ENCODE measurements at places on chromosomes 2 and 18.

GRCh38 chr2:12882393-12882792 lies 165.7 kb downstream of the TRIB2 start:
- DNase-seq, result no peak

DNA sequence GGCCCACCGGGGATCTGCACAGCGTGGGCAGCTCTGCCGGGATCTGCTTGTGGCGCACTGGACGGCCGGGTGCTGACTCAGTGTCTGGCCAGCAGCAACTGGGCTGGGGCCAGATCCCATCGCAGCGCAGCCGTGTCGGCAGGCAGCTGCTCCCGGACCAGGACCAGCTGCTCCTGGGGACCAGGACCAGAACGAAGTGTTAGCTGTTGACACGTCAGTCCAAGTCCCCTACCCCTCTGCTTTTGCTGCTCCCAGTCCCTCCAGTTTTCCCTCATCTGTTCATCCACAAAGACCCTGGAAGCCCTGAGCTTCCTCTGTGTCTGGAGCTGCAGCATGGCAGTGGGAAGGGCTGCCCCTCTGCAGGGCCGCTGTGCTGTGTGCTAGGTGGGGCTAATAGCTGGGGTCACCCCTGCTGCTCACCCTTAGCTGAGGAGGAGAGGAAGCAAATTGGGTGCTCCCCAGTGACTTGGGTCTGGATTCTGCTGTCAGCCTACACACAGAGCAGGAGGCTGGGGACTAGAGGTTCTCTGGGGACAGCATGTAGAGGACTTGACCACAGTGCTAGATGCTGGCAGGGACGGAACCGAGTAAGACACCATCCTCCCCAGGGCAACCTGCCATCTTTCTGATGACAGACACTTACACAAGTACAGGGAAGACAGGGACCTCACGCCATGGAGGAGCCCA lies 16.9 kb upstream of the KIF1A start:
- DNase-seq, result peak; percentile 41

DNA sequence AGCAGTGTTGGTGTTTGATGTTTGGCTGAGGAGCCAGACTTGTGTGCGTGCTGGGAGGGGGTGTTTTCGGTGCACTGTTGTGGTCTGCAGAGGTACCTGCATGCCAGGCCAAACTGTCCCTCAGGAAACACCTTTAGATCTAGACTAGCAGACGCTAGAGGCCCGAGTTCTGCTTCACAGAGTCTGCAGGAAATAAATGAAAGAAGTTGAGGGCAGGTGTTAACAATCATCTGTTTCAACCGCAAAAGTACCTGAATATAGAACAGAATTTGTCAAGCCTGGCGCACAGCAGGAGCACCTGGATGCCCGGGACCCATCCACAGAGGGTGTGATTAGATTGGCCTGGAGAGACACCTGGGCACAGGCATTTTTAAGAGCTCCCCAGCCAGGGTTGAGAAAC lies 40.5 kb upstream of the REL start:
- DNase-seq, result no peak

DNA sequence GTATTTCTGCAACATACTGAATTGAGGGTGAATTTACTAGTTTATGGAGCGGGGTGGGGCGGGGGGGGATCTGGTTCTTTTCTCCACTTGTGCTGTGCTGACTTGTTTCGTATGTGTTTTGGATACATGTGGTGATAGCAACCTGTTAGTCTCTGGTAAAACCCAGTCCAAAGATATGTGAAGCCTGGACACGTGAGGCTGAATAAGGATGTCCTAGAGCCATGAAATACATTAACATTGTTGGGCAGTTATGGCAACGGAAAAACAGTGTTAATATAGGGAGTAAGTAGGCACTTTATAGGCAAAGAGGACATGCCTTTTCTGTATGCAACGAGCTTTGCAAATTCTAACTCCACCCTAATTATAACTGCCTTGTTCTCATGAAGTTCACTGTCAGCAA lies 42.1 kb upstream of the NEMP2 start:
- no peak for DNase-seq

DNA sequence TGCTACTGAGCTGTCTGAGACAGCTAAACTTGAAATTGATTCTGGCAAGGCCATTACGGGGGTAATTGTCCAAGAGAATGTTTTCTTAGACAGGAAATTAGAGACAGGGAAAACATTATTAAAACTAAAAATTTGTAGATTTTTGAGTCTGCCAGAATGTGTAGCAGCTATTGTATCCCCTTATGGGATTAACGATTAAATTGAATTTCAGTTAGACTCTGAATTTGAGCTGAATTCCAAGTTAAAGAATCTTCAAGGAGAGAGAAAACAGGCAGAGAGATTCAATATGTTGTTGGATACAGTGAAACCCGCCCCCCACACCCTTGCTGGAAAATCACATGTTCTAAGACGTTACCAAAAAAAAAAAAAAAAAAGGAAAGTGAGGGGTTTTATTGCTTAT lies 32.7 kb upstream of the CCDC68 start:
- DNase-seq, result no peak

- DNase-seq, result no peak
These were observed 201.4 kb downstream of the CELF4 start for GRCh38 chr18:37364237-37364636.

DNA sequence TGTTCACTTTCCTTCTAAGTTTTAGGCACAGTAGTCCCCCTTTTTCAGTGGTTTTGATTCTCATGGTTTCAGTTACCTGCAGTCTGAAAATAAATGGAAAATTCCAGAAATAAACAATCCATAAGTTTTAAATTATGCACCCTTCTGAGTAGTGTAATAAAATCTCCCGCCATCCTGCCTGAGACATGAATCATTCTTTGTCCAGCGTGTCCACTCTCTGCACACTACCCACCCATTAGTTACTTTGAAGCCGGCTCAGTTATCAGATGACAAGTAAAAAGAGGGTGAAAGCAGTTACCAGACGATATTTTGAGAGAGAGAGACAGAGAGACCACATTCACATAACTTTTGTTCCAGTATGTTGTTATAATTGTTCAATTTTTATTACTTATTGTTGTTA lies 400.5 kb downstream of the TMX3 start:
- no peak for DNase-seq

DNA sequence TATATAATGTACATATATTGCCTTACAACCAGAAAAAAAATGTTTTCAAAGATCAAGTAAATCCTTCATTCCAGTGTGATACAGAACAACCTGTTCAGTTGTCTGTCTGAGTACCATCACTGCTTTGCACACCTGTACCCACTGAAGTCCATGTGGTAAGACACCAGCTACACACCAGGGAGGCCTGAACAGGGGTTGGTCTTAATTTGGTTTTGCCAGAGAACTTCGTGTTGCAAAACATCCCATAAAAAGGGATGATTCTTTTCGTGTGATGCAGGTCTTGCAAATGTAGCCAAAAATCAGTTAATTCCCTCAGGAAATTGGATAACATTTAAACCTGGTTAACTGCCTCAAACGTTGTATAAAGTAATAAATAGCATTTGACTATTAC lies 73.7 kb upstream of the SLC1A4 start:
- no peak for DNase-seq
